ENCODE measurements at places on chromosomes 7 and 10.
A peak's percentile ranks its signal among the peaks of the same experiment; 100 is the strongest.

DNA sequence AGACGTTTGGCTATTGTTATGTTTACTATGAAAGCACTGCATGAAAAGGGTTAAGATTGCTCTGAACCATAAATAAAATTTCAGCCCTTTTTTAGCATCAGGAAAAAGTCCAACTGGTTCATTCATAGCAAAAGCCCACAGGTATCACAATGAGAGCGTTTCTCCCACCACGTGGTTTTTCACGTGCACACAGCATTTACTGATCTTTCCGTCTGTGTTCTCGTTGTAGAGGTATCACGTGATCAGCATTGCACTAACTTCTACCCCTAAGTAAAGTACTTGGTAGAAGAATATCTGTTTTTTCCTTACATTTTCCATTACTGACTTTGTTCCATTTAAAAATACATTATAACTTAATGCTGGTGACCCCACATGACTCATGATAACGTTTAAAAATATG, 17.8 kb upstream of the CCDC3 start:
- DNase-seq: no peak

- no peak for DNase-seq
Measured at GRCh38 chr7:158957921-158958491, 101.6 kb downstream of the DYNC2I1 start.

GRCh38 chr10:133310399-133310755, 1.7 kb downstream of the ZNF511 start:
- DNase-seq: no peak

DNA sequence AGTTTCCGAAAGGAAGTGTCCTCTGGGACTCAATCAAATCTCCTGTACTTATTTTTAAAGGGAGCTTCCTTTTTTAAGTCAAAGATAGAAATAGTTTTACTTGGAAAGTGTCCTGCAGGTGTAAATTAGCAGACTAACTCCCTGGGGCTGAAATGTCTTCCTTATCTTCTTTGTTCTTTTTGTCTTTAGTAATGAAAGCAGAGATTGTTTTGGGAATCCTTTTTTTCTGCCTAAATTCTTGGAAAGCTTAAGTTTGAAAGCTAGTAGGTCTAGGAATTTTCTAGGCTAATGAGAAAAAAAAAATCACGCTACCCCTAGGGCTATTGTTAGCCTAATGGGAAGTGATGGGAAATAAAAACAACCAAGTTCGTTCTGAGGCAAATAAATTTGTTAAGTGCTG, 139.1 kb upstream of the CSTF2T start:
- DNase-seq: no peak

GRCh38 chr10:68562661-68563570, 2.8 kb downstream of the TET1 start:
- DNase-seq: no peak

- DNase-seq: no peak
Measured at GRCh38 chr7:24284699-24285506, 913 bp downstream of the NPY start.

- DNase-seq: no peak
Measured at GRCh38 chr10:4609251-4609650, 216.8 kb upstream of the AKR1E2 start.

DNA sequence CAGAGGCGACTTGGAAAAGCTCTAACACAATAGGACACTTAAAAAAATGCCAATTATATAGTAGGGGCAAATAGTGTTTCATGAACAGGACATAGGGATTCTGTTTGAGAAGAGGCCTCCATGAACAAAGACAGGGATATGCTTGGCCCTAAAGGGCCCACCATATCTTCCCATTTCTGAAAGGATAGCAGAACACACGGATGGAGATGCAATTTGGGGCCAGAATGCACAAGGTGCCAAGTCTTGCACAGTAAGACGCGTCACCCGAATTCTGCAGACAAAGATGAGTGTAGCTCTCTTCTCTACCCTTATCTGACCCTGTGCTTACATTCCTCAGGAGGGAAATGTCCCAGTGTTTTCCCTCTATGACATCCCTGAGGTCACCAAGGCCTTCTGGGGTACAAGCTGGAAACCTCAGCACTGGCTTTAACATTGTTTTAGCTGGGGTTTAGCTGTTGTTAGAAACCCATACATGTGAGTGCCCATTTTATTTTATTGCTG, 12.8 kb downstream of the PRKCQ start:
- DNase-seq: no peak

DNA sequence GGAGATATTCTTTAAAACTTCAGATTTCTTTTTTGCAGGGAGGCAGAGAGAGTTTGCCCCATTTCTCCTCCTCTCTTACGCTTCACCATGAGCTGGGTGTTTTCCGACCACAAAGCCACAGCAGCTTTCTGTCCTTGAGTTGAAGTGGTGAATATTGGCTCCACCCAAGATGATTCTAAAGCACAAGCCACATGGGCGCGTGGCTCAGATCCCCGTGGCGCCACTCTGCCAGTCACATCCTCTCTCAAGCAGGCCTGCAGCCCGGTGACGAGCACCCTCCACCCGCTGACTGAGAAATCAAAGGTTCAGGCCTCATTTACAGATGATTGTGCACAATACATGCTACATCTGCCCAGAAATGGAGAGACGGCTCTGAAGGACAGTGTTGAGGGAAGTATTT, 27.6 kb upstream of the RNF32 start:
- DNase-seq: peak; percentile 51

DNA sequence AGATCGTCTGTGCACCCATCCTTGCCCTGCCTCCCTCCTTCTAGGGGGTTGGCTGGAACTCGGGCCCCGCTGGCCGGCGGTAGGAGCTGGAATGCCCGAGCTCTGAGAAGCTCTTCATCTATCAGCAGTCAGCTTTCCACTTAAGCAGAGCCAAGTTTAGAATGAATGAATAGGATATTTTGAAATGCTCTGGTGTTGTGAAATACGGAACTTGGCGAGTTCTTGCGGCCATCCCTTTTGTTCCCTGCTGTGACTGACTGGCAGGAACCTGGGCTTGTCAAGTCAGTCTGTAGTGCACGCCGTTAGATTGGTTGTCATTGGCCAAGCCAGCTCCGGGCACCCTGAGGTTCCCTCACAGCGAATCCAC, 33.3 kb downstream of the FOXK1 start:
- DNase-seq: no peak

GRCh38 chr10:79222186-79222585, 125.1 kb upstream of the PPIF start:
- no peak for DNase-seq

DNA sequence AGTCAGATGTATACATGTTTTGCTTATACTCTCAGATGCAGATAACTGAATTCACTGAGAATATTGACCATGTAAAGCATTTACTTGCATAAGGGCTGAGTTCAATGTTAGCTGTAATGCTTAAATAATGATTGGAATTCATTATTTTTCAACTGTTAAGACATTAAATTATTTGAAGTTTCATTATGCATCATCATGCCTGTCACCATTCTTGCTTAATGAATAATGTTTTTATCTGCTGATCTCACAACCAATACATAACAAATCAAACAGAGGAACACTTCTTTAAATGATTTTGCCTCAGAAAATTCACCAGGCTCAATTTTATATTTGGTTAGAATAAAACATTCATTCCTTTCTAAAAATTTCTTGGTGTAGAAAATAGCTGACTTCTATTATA, 233.4 kb downstream of the GPR37 start:
- no peak for DNase-seq

GRCh38 chr7:130377178-130377577, 3.1 kb upstream of the CPA1 start:
- no peak for DNase-seq

- DNase-seq: no peak
Measured at GRCh38 chr7:106377847-106378361, 93.1 kb upstream of the NAMPT start.

GRCh38 chr10:99615426-99615825, 4.8 kb downstream of the SLC25A28 start:
- no peak for DNase-seq

DNA sequence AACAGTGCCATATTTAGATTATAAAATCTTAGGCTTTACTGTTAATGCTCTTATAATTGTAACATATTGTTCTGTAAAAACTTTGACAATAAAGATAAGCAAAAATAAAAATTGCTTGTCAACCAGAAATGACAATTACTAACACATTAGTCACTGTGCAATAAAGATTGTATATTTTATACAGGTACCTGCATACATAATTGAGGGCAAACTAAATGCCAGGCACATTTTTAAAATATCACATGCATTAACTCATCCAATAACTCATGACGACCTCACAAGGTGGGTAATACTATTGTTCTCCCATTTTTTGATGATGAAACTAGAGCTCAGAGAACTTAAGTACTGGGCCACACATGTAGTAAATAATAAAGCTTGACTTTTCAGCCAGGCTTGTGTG, 1020.2 kb upstream of the C7orf33 start:
- DNase-seq: no peak

- DNase-seq: no peak
Measured at GRCh38 chr7:130147710-130148325, 57.4 kb downstream of the TMEM209 start.

DNA sequence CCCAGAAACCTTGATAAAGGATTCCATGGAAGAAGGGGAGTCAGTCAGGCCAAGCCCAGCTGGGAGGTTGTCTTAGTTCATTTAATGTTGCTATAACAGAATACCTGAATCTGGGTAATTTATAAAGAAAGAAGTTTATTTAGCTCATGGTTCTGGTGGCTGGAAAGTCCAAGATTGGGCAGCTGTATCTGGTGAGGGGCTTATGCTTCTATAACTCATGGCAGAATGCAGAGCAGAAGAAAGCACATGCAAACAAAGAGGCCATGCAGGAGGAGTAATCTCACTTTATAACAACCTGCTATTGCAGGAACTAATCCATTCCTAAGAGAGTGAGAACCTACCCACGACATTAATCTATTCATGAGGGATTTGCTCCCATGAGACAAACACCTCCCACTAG, 54.2 kb upstream of the ANKRD1 start:
- DNase-seq: no peak

- DNase-seq: no peak
Measured at GRCh38 chr7:117322741-117323304, at the start of gene WNT2. Gene WNT2 (minus strand): TSS chr7:117323058. CDS start chr7:117322989, 69 bp downstream.

GRCh38 chr7:116032886-116033285, 2.3 kb upstream of the TFEC start:
- DNase-seq: no peak

GRCh38 chr7:116948934-116949333, 4.4 kb upstream of the ST7 start:
- DNase-seq: no peak

- peak; percentile 35 for DNase-seq
Measured at GRCh38 chr10:1050554-1050953, 1.6 kb upstream of the IDI1 start.

DNA sequence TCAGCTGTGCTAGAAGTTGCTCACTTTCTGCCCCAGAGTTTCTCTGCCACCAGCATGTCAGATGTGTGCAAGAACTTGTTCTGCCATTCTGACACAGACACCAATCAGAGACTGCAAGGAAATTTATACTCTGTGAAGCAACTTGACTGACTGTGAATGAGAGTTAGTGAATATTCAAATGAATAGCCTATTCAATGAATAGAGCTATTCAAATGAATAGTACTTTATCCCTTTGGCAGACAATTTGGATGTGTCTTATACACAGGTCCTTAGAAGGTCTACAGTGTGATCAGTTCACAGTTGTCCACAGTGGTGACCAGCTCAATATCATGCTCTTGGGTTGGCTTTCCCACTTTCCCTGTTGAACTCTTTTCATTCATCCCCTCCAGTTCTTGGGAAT, 138.1 kb downstream of the MACC1 start:
- no peak for DNase-seq

- no peak for DNase-seq
Measured at GRCh38 chr7:2350861-2351260, 3.8 kb upstream of the EIF3B start.

GRCh38 chr7:47557317-47557693, 24.6 kb downstream of the TNS3 start:
- no peak for DNase-seq

- no peak for DNase-seq
Measured at GRCh38 chr7:119175911-119176627, 951.6 kb downstream of the ANKRD7 start.

DNA sequence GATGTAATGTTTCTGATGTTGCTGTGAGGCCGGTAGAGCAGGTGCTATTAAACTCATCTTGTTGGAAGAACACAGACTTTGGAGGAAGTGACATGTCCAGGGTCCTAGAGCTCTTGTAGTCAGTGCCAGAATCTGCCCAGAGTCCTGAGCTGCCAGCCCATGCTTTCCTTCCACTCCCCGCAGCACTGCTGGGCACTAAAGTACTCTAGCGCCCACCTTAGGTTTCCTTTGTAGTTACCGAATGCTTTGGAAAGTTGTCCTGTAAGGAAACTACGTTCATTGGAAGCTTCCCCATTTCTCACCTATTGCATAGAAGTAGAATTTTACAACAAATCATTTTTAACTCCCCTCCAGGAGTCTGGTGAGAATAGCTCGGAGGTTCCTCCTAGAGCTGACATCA, 11.0 kb downstream of the ZNF862 start:
- DNase-seq: no peak

DNA sequence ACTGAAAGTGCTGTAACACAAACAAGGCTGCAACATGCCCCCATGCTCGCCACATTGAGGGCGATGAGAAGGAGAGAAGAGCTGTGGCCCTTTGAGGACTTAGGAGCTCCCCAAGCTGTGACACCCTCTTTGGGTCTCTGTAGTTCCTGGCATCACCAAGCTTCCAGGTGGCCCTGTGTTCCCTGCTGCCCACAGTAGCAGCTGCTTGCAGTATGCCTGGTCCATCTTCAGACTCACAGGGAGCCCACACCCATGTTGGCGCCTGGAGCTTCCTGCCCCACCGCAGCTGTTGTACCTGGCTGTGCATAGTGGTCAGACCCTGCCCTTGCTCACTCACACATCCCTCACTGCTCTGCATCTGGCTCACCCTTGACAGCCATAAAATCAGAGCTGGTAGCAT, 401.2 kb upstream of the NRG3 start:
- DNase-seq: no peak

GRCh38 chr10:5091196-5091595, 3.0 kb upstream of the AKR1C3 start:
- no peak for DNase-seq

DNA sequence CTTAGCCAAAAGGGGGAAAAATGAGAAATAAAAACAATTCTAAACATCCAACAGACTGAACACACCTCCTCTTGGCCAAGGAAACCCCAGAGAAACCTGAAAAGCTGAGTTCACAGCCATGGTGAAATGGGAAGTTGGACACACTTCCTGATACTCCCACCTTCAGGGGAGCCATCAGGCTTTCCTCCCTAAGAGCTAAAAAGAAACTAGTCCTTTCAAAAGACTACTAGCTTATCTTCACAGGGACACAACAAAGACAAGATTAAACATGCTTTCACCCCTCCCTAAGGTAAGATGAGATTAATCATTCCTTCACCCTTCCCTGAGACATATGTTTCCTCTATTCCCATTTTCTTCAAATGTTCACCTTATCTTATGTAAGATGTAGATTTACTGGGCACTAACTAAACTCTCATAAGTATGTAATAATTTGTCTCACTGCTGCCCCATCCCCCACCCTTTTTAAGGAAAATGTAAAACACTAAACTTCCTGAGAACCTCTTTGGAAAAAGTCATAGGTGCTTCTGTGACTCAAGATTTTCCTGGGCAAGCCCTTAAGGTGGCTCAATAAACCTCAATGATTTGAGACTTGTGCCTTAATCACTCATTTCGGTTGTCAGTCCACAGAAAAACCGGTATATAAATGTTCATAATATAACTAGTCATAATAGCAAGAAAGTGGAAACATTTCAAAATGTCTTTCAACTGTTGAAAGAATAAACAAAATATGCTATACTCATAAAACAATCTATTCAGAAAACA, 40.5 kb downstream of the HTR7 start:
- no peak for DNase-seq
